Smooth muscle cell of bladder (primary cell): ENCODE measurements at places on chromosomes 7 and 10. TPM values are rescaled to one million over a fixed set of nuclear protein-coding genes. Genes with fewer than 3 reads are reported as not detected.

ADAP1 gene
- 9.1 and 9.2 TPM in 2 replicates for total RNA-seq

CRHR2 gene
- total RNA-seq = not detected in 2 replicates

CYP2C8 gene
- under 0.01 TPM in 1 of 2 replicates, not detected in the other for total RNA-seq

CLDN3 gene
- not detected in 2 replicates for total RNA-seq

ACTR3C gene
- total RNA-seq = 1.6 and 3.2 TPM in 2 replicates

OR9A2 gene
- total RNA-seq = not detected in 2 replicates

ITPRIP gene
- total RNA-seq = 9.6 and 10.7 TPM in 2 replicates

CH25H gene
- total RNA-seq = 0.55 and 0.57 TPM in 2 replicates

NODAL gene
- total RNA-seq = not detected in 2 replicates

STK31 gene
- under 0.01 TPM in 1 of 2 replicates, not detected in the other for total RNA-seq

SYNPO2L gene
- total RNA-seq = not detected in 2 replicates

NPFFR1 gene
- total RNA-seq = under 0.01 TPM in 1 of 2 replicates, not detected in the other

MALRD1 gene
- total RNA-seq = 0.83 and 1.00 TPM in 2 replicates

CCL24 gene
- 0.28 TPM in 1 of 2 replicates, not detected in the other for total RNA-seq

MYO1G gene
- total RNA-seq = under 0.01 and 0.09 TPM in 2 replicates

GARIN1A gene
- 0.43 and 0.83 TPM in 2 replicates for total RNA-seq
